ENCODE measurements at places on chromosomes 6 and 20. TPM values are rescaled to one million over a fixed set of nuclear protein-coding genes. Genes with fewer than 3 reads are reported as not detected.

DNA sequence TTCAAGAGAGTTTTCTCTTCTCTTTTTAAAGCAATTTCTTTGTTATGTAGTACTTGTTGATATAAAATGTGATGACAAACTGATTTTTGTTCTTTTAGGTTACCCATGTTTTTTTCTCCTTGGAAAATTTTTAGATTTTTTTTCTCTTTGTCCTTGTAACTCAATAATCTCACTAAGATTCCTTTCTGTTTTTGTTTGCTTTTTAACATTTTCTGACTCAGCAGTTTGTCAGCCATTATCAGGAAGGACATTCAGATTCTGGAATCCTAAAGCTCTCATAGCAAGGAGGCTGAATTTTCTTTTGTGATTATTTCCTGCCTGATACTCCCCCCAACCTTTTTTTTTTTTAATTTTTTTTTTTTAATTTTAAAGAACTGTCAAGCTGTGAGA is 75.2 kb upstream of the CITED2 start:
- no peak for DNase-seq

GRCh38 chr20:8375898-8376297 is 243.8 kb downstream of the PLCB1 start:
- DNase-seq = no peak

GRCh38 chr6:113631666-113632065 is 225.5 kb upstream of the MARCKS start:
- no peak for DNase-seq

DNA sequence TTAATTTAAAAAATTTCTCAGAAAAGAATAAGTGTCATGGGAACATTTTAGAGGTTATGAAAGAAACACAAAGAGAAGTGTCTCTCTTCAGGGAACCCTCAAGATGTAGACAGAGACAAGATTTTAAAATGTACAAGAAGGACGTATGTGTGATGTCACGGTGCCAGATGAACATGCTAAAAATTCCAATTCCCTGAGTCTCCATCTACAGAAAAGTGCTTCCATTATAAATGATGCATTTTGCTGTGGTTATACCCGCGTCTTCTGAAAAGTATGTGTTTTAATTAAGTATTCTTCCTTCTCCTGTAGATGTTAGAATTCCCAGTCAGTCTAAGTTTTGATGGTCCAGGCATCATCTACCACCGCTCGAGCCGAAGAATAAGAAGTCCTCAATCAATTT is 489.1 kb downstream of the PREX1 start:
- DNase-seq = no peak

Gene HLA-DOB
- not detected for total RNA-seq
